ENCODE measurements at places on chromosomes 2 and 18.

DNA sequence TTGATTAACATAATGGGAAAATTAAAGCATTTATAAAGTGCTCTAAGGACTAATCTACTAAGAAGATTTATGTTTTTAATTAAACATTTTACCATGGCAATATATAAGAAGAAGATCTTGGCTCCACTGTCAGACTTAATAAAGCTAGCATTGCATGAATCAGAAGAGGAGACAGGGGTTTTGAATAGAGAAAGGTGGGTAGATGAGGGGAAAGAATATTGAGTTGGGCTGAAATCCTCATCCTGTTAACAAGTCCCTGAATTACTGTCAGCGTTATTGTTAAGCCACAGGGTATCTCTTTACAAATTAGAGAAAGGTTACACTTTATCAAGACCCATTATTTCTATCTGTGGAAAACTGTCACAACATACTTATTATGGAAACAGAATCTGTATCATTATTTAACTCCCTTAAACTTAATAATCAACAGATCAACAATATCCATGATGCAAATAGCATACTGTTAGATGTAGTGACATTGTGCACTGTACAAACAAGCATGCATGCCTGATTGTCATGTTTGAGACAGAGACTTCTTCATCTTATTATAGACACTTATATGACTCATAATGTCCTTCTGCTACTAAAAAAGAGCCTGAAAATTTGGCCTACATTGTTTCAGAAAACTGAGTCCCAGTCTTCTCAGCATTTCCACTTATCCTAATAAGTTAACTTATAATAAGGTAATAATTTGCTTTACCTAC, 304.1 kb downstream of the NRXN1 start:
- no peak for DNase-seq

DNA sequence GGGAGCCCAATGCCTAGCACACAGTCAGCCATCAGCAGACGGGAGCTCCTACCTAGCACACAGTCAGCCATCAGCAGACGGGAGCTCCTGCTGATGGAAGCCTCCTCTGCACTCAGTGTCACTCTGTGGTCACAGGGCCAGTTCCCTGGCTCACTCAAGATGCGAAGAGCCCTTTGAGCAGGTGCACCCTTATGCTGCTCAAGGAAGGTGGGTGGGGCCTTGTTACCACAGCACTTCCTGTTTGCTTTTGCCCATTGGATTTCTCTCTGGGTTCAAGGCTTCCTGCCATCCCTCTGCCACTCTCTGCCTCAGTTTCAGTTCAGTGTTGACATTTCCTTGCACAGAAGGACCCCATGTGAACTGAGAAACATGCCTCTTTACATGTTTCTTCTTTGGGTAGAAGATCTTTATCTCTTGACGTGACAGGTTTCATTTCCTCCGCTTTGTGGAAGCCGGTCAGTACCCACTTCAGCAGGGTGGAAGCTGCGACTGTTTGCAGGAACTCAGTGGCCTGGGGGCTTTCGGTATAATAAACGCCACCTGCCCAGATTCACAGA, 11.6 kb downstream of the TRIB2 start:
- no peak for DNase-seq

DNA sequence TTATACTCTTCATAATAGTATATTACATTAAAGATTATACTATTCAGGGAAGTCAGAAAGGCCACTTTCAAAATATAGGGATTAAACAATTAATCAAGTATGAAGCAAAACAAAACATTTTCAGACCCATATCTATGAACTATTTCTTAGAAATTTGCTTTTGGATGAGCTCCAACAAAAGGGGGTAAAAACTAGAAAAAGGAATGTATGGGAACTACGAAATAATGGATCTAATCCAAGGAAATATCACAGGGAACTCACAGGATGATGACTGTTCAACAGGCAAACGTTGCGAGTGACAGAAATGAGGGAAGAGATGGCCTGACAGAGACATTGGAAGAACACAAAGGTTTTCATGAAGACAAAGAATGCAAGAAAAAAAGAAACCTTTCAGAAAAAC, 27.9 kb downstream of the G6PC2 start:
- DNase-seq: no peak

- DNase-seq: no peak
Measured at GRCh38 chr2:159002462-159003111, 34.1 kb downstream of the TANC1 start.

DNA sequence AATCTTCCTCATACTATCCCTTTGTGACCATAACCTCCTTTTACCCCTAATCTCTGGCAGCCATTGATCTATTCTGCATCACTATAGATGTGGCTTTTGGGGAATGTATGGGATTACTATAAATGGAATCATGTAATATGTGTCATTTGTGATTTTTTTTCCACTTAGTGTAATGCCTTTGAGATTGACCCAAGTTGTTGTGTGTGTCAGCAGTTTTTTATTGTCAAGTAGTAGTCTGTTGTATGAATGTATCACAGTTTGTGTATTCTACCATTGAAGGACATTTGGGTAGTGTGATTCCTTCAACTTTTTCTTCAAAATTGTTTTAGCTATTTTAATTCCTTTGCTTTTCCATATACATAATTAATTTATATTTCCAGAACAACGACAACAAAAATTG, 18.6 kb downstream of the VRK2 start:
- DNase-seq: no peak

DNA sequence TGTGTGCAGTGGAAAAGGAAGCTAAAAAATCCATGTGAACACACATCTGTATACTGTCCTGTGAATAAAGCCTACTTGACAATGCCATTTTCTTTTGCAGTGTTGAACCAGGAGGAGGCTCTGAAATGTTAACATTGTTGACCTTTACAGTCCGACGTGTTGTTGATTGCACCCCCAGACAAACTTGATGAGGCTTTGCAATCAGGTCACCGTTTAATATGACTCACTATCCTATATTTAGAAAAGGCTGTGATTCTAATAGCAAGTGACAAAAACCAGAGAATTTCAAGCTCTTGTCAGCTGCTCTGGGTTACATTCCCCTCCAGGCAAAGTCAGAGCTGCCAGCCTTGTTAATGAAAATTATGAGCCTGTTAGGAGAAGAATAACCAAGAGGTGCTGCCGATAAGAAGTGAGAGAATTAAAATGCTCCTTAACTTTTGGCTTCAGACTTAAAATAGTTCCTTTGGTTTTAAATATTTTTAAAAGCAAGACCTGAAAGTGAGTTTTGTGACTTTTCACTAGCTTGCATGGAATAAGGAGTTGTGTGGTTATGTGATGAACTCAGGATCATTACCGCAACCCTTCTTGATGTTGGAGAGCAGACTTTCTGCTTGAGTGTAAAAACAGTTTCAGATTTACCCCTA, 162.1 kb downstream of the QPCT start:
- no peak for DNase-seq
